NCI-H2029 treated with DMSO at 0.1 percent for 48 hours (cell line): ENCODE measurements at places on chromosomes 1 and 21.

- DNase-seq, result no peak
Observed at GRCh38 chr1:173195596-173196088, 11.5 kb downstream of the TNFSF4 start.

GRCh38 chr1:154813300-154813816, 56.7 kb downstream of the KCNN3 start:
- no peak for DNase-seq

- no peak for DNase-seq
Observed at GRCh38 chr1:40363721-40364120, 9.8 kb upstream of the SMAP2 start.

GRCh38 chr1:56424744-56425493, 154.4 kb downstream of the PLPP3 start:
- DNase-seq, result peak; percentile 62

GRCh38 chr1:116492358-116492811, 78.4 kb downstream of the CD58 start:
- DNase-seq, result no peak

DNA sequence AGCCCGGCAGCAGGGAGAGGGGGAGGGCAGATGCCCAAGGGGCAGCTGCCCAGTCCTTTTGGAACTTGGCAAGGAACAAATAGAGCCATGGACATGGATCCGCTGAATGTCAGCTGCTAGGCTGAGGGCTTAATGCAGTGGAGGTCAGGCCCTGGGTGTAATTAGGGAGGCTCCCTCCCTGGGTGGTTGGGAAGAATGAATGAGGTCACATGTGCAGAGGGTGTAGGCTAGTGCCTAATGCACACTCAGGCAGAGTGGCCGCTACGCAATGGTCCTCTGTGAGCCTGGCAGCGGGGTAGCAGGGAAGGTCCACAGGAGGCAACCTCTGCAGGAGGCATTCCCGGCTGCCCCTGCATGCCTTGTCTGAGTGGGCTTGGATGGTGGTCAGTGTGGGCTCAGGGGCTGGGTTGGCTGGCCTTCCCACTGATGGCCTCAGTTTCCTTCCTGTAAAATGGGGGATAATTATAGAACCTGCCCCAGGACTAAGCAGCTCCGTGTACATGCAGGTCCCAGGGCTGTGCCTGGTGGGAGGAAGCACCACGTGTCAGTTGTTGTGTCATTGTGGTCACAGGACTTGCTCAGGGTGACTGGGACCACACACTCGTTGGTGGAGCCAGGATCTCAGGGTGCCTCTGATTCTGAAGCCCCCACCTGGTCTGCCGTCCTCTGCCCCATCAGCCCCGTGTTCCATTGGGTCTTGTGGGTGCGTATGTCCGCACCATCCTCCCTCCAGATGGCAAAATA, 81.6 kb upstream of the ACTL8 start:
- no peak for DNase-seq

DNA sequence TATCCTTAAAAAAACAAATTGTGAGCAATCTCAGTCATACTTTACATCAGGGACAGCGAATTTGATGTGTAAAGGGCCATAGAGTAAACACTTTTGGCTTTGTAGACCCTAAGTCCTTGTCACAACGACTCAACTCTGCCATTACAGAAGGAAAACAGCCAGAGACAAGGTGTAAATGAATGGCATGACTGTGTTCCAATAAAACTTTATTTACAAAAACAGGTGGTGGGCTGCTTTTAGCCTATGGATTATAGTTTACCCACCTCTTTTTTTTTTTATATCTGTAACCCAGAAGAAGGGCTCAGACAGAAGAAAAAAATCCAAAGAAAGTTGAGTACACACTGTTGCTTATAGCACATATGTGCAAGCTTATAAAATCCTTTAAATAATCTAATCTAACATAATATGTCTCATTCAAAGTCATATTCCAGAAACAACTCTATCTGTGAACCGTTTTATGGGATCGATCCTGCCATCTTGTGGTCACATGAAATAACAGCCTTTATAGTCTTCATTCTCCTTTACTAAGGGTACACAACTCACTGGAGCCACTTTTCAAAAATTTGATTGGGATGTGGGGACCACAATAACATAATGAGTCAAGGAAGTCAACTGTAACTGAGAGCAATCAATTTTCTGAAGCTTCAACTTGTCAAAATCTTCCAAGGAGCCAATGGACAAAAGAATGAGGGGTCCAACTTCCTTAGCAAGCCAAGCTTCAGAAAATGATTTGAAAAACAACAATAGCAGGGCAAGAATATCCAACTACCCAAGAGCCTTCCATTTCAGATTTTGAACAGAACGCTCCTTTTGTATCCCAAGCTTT, 142.2 kb upstream of the KRTAP19-8 start:
- DNase-seq, result peak; percentile 20

- DNase-seq, result no peak
Observed at GRCh38 chr21:28482657-28483056, 510.0 kb downstream of the LTN1 start.

- DNase-seq, result no peak
Observed at GRCh38 chr1:226350519-226350865, 41.5 kb upstream of the LIN9 start.

- DNase-seq, result no peak
Observed at GRCh38 chr1:233300326-233300725, 4.8 kb upstream of the PCNX2 start.

- DNase-seq, result no peak
Observed at GRCh38 chr1:150234566-150235293, 1.2 kb downstream of the ANP32E start.

DNA sequence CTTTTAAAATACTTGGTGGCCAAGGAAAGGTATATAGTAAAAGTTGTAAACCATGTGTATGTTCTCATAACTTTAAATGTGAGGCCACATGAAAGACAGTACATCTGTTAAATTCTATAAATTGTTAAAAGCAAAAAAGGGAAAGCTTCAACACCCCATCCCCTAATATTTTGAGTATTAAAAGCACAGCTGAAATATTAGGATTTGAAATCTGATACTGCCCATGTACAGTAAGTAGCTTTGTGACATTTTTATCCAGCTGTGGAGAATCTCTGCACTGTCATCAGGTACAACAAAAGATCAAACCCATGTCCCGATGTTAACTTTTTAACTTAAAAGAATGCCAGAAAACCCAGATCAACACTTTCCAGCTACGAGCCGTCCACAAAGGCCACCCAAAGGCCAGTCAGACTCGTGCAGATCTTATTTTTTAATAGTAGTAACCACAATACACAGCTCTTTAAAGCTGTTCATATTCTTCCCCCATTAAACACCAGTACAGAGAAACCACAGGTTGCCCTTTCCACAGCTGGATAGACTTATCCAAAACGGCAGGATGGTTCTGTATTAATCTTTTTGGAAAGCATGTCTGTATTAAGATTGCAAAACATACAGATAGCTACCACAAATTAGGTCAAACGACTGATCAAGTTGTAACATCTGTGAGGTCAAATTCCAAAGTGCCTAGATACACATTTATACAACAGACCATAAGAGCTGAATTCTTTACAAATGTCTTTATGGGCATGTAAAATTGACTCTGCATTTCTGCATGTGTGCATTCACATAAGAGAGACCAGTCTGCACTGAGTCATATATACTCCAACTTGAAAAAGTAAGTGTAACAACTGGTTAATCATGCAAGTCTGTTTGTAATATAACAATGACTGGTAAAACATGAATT, 5.2 kb downstream of the IRF2BP2 start:
- DNase-seq, result no peak

DNA sequence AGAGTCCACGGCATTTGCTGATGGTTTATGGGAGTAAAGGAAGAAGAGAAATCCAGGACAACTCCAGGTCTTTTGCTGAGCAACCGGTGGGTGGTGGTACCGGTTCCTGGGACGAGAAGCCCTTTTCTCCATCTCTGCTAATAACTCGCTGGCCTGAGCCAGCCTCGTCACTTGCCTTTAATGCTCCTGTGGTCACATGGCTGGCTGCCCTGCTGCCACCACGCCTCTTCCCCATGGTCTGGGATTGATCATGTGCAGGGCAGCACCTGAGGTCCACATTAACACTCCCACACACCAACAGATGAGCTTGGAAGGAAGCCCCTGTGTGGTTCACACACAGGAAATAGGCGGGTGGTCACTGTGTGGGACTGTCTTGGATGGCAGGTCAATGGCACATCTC, 10.3 kb upstream of the ETS2 start:
- DNase-seq, result no peak

DNA sequence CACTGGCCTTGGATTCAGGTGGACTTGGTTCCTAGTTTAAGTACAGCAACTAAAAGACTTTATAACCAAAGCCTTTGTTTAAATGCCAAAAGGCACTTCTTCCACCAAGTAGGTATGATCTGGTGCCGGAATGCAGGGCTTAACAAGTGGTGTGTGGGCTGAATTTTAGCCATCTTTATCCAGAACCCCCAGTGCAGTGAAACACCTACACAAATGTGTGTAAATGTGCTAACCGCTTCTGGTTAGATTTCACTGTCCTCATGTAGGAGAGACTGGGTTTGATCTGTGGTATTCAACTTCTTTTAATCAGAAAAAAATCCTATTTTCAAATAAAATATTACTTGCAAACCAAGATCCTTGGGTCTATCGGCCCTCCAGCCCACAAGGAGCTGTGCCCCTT, 10.3 kb downstream of the SLAMF1 start:
- no peak for DNase-seq

GRCh38 chr1:160624464-160624863, 22.4 kb downstream of the SLAMF1 start:
- no peak for DNase-seq

DNA sequence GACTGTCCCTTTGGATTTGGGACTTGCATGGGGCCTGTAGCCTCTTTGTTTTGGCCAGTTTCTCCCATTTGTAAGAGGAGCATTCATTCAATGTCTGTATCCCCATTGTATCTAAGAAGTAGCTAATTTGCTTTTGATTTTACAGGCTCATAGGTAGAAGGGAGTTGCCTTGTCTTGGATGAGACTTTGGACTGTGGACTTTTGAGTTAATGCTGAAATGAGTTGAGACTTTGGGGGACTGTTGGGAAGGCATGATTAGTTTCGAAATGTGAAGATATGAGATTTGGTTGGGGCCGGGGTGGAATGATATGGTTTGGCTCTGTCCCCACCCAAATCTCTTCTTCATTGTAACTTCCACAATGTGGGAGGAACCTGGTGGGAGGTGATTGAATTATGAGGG, 151.7 kb downstream of the PRDM2 start:
- no peak for DNase-seq

DNA sequence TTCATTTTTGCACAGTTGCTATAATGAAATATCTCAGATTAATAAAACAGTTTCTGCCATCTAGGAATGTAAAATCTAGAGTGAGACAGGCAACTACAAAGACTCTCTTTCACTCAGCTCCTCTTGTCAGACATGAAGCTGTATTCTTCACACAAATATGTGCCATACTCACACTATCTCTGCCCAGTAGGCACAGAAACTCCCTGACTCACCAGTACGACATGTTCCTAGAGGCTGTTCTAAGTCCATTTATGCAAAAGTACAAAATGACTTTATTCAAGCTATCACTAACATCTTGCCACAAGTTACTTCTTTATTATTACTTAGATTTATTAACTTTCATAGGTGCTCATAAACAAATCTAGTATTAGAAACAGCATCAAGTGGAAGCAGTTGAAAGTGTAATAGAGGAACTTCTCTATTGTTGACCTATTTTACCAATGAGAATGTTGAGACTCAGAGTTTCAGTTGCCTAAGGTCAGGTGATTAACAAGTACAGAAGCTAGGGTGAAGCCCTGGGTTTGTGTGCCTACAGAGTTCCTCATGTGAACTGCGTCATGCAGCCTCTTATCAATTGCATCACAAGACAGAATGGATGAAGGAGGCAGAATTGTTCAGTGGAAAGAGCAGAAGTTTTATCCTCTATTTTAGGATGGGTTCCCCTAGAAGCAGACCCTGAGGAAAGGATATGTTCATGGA, 98.9 kb downstream of the RGS2 start:
- no peak for DNase-seq

GRCh38 chr21:45577801-45578175, 35.5 kb upstream of the SLC19A1 start:
- no peak for DNase-seq

DNA sequence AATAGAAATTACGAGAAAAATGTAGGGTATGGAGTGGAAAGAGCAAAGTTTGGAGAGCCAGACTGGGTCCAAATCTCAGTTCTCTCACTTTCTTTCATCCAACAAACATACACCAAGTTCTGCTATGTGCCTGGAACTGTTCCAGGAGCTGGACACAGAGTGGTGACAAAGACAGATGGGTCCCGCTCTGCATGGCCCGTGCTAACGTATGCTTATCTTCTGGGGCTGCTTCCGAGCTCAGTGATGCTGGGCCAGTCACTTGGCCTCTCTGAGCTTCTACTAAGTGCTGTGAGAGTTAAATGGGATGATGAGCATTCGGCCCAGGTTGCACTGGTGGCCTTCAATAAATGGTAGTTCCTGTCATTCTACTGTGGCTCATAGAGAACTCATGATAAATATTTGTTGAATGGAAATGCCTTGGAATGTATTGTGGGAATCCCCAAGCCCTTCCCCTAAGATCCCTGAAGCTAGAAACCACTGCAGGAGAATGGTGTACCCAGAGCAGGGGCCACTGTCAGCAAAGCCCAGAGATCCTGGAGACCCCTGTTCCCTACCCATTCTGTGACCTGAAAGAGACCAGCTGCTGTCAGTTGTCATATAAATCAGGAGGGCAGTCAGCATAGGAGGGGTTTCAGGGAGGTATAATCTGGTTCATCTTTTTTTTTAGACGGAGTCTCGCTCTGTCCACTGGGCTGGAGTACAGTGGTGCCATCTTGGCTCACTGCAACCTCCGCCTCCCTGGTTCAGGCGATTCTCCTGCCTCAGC, 3.8 kb downstream of the LEMD1 start:
- DNase-seq, result no peak

DNA sequence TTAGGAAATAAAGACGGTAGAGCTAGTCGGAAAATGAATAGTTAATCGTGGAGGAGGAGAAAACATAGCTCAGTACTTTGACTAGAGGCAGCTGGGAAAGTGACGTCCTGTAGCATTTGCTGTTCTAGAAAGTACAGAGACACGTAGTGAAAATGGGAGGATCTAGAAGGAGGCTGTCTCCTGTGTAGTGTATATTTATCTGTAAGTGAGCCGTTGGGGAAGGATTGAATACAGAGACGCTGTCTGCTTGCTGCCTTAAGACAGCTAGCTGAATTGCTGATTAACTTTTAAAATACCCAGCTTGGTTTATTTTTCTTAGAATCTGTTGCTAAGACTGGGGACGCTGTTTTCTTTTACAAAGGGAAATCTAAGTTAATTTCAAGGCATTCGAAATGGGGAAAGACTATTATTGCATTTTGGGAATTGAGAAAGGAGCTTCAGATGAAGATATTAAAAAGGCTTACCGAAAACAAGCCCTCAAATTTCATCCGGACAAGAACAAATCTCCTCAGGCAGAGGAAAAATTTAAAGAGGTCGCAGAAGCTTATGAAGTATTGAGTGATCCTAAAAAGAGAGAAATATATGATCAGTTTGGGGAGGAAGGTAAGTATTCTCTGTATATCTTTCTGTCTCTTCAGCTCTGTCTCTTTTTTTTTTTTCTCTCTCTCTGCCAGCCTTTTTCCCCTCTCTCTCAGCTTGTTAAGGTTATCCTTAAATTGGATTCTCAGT, at the start of gene DNAJB4:
TSS of gene DNAJB4 (plus strand) at position 221 of the 729 bp plus-strand sequence. CDS start at position 393, 172 bp downstream.
- no peak for DNase-seq

DNA sequence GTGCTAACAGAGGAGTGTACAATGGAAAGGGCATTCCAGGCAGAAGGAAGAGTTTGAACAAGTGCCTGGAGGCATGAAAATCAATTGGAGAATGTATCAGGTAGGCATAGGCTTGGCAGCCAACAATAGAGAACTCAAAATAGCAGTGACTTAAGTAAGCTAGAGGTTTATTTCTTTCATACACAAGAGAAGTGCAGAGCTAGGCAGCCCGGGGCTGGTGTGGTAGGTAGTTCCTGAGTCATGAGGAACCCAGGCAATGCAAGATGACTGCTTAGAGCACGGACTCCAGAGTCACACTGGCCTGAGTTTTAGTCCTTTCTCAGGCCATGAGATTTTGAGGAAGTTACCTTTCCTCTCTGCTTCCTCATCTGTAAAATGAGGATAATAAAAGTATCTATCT, 74.8 kb upstream of the LRRN2 start:
- no peak for DNase-seq
